ENCODE measurements at places on chromosomes 5 and 9.

- no peak for DNase-seq
Observed at GRCh38 chr9:115642285-115642684, 511.3 kb upstream of the PAPPA start.

DNA sequence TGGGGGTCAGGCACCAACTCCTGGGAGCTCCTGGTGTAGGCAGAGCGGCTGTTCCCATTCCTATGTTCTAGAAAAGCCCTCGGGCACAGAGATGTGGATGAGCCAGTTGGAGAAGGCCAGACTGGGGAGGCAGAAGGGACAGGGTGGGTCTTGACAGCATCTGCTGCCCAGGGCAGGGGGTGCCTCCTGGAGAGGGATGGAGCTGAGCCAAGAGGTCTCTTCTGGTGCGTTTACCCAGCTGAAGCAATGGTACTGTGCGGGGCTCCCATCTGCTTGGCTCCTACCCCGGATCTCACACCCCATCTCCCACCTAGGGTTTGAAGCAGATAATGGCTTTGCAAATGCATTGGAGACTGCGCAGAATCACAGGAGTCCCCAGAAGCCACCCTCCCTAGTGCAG lies 41.3 kb downstream of the SHB start:
- DNase-seq: no peak

GRCh38 chr5:73640861-73641320 lies 14.9 kb downstream of the ARHGEF28 start:
- no peak for DNase-seq

DNA sequence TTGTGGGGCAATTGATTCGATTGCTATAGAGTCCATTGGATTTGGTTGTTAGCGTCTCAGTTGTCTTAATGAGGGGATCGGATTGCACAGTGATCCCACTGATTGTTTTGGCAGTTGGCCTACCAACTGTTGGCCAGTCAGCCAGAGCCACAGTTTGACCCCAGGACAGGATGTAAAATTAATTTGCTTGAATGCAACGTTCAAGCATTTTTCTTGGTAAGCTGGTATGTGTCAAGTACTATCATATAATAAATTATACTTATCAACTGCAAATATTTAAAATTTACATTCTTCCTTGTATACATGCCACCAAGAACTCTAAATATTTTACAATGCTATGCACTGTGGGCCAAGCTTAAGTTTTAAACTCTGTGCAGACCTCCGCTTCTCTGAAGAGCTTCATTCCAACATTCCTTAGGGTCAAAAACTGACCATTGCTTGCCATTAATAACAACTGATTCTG lies 80.4 kb upstream of the OSMR start:
- DNase-seq: no peak
